Uterus (tissue), 4 donors: ENCODE measurements at places on chromosomes 1 and 21. TPM values are rescaled to one million over a fixed set of nuclear protein-coding genes. Genes with fewer than 3 reads are reported as not detected.

GRCh38 chr1:43495204-43495603, 35.5 kb upstream of the PTPRF start:
- no peaks in the 10 kb centered on the region for H3K27me3 ChIP-seq
- H3K36me3 ChIP-seq, result no peaks in the 10 kb centered on the region
- H3K4me3 ChIP-seq, result no peak overlapping the region
- H3K4me1 ChIP-seq, result no peaks in the 10 kb centered on the region
- no peak for DNase-seq

DNA sequence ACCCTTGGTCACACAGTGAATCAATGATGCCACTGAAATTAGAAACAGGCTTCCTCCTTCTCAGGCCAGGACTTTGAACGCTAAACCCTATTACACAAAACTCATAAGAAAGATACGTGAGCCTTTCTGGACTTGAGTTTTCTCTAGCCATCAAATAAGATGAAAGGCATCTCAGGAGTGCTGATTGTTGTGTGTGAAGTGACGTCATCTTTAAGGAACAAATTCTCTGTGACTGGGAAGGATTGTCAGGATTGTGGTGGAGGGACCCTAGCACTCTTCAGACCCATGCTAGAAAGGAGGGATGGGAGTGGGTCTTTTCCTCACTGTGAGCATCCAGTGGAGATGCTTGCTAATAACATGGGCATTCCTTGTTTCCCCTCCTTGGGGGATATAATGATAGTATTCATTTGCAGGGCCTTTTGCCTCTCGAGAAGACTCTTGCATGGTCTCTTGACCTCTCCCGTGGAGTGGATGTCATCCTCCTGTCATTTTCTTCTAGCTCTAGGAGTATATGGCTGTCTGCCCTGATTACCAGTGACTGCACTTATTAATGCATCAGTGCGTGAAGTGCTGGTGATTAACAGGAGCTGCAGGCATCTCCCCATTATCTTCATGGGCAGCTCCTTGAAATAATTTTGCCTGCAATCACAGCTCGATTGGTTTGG, 39.9 kb downstream of the SPATA46 start:
- H3K4me3 ChIP-seq, result no peak overlapping the region
- H3K36me3 ChIP-seq, result no peaks in the 10 kb centered on the region
- H3K4me1 ChIP-seq, result no peaks in the 10 kb centered on the region

- no peaks in the 10 kb centered on the region for H3K36me3 ChIP-seq
- no peak overlapping the region for H3K4me3 ChIP-seq
- no peaks in the 10 kb centered on the region for H3K4me1 ChIP-seq
- no peak for DNase-seq
- H3K27ac ChIP-seq, result no peak overlapping the region
- no peaks in the 10 kb centered on the region for H3K27me3 ChIP-seq
These were observed 315.4 kb downstream of the LMO4 start for GRCh38 chr1:87644033-87644578.

DNA sequence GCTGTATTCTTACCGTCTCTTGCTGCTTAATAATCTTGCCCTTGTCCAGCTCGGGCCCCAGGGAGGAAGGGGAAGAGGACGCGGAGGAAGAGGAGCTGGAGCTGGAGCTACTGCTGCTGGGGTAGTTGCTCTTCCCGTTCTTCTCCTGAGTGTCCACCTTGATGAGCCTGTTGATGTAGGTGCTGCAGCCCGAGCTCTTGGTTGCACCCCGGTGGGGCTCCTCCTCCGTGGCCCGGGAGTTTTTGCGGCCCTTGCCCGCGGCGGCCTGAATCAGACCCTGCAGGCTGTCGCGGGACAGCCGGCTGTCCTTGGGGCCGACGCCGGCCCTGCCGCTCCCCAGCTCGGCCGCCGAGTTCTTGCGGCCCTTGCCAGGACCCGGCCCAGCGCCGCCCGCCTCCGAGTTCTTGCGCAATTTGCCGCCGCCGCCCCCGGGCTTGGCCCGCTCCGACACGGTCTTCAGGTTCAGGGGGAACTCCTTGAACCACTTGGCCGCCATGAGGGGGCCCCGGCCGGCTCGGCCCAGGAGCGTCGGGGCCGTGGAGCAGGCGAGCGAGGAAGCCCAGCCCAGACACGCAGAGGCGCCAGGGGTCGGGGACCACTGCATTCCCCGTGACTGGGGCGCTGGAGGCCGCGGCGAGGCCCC, 475 bp upstream of the TDRD10 start:
- DNase-seq, result peak; percentile 34
- peaks cover 8% of the 10 kb centered on the region for H3K27me3 ChIP-seq
- H3K4me1 ChIP-seq, result no peaks in the 10 kb centered on the region
- peak overlapping the region; percentile 67 for H3K27ac ChIP-seq
- H3K36me3 ChIP-seq, result no peaks in the 10 kb centered on the region

DNA sequence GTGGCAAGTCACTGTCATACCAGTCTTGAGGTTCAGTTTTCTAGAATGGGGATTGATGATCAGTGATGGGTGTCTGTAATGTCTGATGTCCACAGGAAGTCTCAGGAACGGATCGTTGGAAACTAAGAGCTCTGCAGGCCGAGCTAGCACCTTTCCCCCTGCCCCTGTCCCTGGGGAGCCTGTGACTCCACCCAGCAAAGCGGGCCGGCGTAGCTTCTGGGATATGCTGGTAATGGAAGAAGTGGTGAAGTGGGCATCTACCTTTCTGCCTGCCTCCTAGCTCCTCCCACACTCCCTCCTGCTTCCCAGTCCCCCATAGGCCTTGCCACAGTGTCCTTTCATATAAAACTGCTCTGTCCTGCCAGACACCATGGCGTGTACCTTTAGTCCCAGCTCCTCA, 13.4 kb downstream of the HYI start:
- H3K4me3 ChIP-seq, result no peak overlapping the region
- no peaks in the 10 kb centered on the region for H3K4me1 ChIP-seq
- H3K27me3 ChIP-seq, result no peaks in the 10 kb centered on the region
- DNase-seq, result peak; percentile 11
- H3K27ac ChIP-seq, result no peak overlapping the region

GRCh38 chr1:153932156-153933131, 9.7 kb upstream of the GATAD2B start:
- DNase-seq, result no peak
- no peak overlapping the region for H3K4me3 ChIP-seq
- no peaks in the 10 kb centered on the region for H3K27me3 ChIP-seq
- no peaks in the 10 kb centered on the region for H3K36me3 ChIP-seq
- no peak overlapping the region for H3K27ac ChIP-seq

DNA sequence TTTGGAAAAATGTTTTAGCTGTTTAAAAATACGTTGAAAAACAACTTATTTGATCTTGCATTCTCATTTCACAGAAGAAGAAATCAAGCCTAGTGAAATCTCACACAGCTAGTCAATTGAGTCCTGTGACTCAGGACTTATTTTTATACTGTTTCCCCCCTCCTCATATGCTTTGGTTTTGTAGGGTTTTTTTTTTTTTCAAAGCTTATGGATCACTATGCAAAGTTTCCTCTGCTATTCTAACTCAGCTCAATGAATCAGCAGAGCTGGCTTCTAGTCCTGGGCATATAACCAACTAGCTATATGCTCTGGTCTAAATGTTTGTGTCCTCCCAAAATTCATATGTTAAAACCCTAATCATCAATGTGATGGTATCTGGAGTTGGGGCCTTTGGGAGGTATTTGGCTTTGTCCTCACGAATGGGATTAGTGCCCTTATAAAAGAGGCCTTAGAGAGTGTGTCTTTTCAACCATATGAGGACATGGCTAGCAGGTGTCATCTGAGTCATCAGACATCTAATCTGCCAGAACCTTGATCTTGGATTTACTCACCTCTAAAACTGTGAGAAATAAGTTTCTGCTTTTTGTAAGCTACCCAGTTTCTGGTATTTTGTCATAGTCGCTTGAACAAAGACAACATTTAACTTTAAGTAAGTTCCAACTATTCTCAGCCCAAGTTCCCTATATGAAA, 317.2 kb upstream of the C1orf87 start:
- no peak overlapping the region for H3K27ac ChIP-seq
- H3K36me3 ChIP-seq, result no peaks in the 10 kb centered on the region
- no peaks in the 10 kb centered on the region for H3K27me3 ChIP-seq
- no peak for DNase-seq
- H3K4me3 ChIP-seq, result no peak overlapping the region
- H3K4me1 ChIP-seq, result no peaks in the 10 kb centered on the region

DNA sequence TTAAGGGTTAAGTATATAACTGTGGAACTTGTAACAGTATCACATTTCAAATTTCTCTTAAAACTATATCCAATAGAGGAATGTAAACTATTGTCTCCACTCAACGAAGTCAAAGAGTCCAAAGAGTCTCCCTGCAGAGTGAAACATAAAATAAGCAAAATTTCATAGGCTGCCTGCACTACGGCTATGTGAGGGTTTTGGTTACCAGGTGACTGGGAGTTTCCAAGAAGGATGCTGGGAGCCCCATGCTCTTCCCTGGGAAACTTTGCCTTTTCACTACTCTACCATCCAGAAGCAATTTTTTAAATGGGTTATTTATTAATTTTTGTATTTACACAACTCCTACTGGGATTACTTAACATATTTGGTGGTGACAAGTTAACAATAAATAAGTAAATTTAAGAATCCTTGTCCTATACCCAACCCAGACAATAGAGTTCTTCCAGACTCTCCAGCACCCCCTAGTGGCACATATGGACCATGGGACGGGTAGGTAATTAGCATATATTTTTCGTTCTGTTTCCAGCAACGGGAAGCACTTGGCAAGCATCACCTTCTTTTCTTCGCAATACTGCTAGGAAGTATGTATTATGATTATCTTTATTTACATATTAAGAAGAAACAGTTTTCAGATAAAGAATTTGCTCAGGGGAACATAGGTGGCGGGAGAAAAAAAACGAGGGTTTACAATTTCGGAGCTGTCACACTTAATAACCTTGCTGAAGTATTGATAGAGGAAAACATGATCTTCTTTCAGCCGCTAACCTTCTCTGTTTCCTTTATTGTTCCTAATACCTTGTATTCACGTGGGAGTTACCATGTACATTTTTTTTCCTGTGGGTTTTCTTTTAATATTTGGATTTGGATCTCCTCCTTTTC, 3.5 kb downstream of the FMO2 start:
- no peak overlapping the region for H3K4me3 ChIP-seq
- H3K27me3 ChIP-seq, result no peaks in the 10 kb centered on the region
- DNase-seq, result peak; percentile 62
- peak overlapping the region; percentile 9 for H3K27ac ChIP-seq

DNA sequence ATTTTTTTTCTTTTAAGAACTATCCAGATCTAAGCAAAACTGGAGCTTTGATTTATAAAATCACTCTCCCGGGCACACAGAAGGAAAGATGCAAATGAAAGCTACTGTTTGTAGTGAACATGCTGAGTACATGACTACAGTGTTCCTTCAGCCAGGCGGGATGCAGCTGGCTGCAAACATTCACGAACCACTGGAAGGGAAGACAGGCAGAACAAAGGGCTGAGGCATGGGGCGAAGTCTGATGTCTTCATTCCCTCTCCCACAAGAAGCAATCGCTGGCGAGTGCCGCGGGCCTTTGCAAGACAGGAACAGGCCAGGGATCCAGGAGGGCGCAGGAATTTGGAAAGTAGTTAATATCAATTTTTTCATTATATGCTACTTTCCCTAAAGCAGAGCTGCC, 257.9 kb upstream of the AJAP1 start:
- H3K36me3 ChIP-seq, result no peaks in the 10 kb centered on the region
- H3K4me3 ChIP-seq, result no peak overlapping the region
- no peak overlapping the region for H3K27ac ChIP-seq
- H3K4me1 ChIP-seq, result no peaks in the 10 kb centered on the region

GJB3 gene
- total RNA-seq, result 4.7 TPM

DNA sequence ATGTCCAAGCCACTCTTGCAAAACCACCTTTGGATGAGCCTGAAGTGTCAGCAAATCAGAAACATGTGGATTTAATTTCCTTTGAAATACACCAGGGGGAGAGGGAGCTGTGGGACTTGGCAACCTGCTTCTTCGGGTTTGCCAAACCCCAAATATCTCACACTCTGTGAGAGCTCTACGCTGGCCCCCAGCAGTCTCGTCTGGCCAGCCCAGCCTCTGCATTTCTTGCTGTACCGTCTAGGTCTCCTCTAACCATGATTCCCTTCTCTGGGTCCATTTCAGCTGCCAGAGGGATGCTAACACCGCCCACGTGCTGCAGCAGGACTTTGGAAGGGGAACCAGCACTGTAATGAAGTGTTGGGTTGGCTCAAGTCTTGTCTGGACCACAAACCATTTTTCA, 114.6 kb downstream of the MRPS6 start:
- H3K36me3 ChIP-seq, result no peaks in the 10 kb centered on the region
- no peak overlapping the region for H3K4me3 ChIP-seq
- H3K27ac ChIP-seq, result no peak overlapping the region
- H3K4me1 ChIP-seq, result no peaks in the 10 kb centered on the region
- DNase-seq, result peak; percentile 68

- no peak overlapping the region for H3K4me3 ChIP-seq
- H3K27me3 ChIP-seq, result no peaks in the 10 kb centered on the region
- no peak overlapping the region for H3K27ac ChIP-seq
- DNase-seq, result no peak
These were observed 17.5 kb downstream of the UBASH3A start for GRCh38 chr21:42421018-42421793.

PIGP gene
- 7.8 TPM for total RNA-seq

- H3K36me3 ChIP-seq, result no peaks in the 10 kb centered on the region
- H3K4me1 ChIP-seq, result no peaks in the 10 kb centered on the region
- H3K4me3 ChIP-seq, result no peak overlapping the region
- no peaks in the 10 kb centered on the region for H3K27me3 ChIP-seq
- DNase-seq, result no peak
- no peak overlapping the region for H3K27ac ChIP-seq
These were observed 5.1 kb upstream of the BRDT start for GRCh38 chr1:91944087-91944486.

FALEC gene
- not detected for total RNA-seq

- H3K36me3 ChIP-seq, result no peaks in the 10 kb centered on the region
- no peak overlapping the region for H3K4me3 ChIP-seq
- peaks cover 5% of the 10 kb centered on the region for H3K4me1 ChIP-seq
- H3K27ac ChIP-seq, result no peak overlapping the region
These were observed 5.1 kb upstream of the INAVA start for GRCh38 chr1:200889571-200889970.

GRCh38 chr1:243217349-243217748, 37.7 kb downstream of the CEP170 start:
- H3K4me3 ChIP-seq, result no peak overlapping the region
- H3K4me1 ChIP-seq, result no peaks in the 10 kb centered on the region
- no peak overlapping the region for H3K27ac ChIP-seq
- no peak for DNase-seq

DNA sequence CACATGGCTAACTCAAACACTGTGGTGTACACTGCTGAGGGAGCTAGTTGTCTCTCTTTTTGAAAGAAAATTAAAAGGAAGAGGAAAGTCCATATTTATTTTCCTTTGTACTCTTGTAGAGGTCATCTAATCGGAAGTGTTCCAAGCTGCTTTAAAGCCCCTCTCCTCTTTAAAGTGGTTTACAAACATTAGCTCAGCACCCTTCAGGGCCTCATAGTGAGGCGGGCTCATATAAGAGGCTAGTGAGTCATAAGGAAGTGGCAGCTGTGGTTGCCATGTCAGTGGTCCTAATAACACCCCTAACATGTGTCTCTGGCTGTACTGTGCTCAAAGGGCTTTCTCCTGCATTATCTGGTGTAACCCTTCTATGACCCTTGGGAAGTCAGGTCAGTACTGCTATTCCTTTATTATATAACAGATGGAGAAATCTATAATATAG, 104.4 kb upstream of the SERBP1 start:
- H3K27me3 ChIP-seq, result no peaks in the 10 kb centered on the region
- no peaks in the 10 kb centered on the region for H3K36me3 ChIP-seq
- no peak overlapping the region for H3K27ac ChIP-seq
- H3K4me1 ChIP-seq, result no peaks in the 10 kb centered on the region
- DNase-seq, result no peak

PTGER3 gene
- total RNA-seq, result 132 TPM

- H3K4me1 ChIP-seq, result no peaks in the 10 kb centered on the region
- DNase-seq, result no peak
- H3K27ac ChIP-seq, result no peak overlapping the region
- no peaks in the 10 kb centered on the region for H3K27me3 ChIP-seq
- no peaks in the 10 kb centered on the region for H3K36me3 ChIP-seq
These were observed 8.1 kb downstream of the KRTAP21-3 start for GRCh38 chr21:30710499-30710898.

LYPD8 gene
- not detected for total RNA-seq
